ENCODE measurements at places on chromosomes 1 and 21.
A peak's percentile ranks its signal among the peaks of the same experiment; 100 is the strongest.

DNA sequence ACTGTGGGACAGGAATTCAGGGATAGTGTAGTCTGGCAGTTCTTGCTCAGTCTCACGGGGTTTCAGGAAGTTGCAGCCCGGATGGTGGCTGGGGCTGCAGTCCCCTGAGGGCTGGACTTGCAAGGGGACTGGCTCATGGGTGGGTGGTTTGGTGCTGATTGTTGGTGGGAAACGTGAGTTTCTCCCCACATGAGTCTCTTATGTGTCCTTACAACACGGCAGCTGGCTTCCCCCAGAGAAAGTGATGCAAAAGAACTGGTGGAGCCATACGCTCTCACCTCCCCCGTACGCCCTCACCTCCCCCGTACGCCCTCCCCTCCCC, 64.9 kb downstream of the EVA1C start:
- no peak for DNase-seq

DNA sequence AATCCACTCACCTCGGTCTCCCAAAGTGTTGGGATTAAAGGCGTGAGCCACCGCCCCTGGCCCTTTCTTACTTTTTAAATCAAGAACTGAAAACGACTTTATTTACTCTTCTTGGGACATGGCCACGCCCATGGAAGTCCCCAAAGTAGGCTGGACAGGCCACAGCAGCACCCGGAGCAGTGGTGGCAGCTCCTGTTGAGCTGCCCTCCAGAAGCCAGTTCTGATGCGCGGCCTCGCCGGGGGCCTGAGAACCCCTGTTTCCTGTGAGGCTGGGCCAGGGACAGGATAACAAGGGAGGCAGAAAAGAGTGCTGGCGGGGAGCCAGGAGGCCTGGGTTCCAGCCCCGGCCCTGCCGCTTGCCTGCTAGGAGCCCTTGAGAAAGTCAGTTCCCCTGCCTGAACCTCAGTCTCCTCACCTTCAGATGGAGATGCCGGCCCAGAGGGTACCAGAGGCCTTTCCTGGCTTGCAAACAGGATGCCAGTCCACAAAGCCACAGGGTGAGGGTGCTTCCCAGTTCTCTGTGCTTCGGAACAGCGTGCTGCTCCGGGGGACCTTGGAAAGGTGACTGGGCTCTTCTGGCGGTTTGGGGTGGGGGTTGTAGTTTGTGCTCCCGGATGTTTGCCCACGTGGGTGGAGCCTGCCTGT, 59.4 kb downstream of the RUNX3 start:
- DNase-seq: no peak

DNA sequence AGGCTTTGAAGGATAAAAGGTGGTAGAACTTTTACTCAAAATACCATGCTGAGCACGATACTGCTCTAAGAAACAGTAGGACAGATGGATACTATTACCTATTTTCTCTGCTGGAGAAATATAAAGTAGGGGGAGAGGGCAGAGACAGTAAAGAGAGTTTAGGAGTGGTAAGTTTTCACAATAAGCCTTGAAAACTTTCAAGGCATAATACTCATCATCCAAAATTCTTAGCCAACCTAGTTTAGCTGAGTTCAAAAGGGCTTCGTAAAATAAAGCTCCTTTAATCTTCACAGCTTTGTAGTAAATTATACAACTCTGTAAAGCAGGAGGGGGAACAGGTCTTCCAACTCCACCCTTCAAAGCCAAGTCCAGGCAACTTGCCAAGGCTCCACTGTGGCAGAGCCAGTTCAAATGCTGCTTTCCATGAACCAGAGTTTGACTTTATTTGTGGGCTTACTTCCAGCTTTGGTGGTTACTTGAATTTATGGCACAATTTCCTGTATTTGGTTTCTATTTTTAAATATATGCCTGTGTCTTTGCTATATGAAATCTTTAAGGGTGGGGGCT, 15.5 kb downstream of the TEX38 start:
- peak; percentile 63 for DNase-seq

GRCh38 chr1:211603191-211603701, 24.3 kb upstream of the SLC30A1 start:
- DNase-seq: no peak

GRCh38 chr1:198416296-198416695, 124.2 kb downstream of the ATP6V1G3 start:
- DNase-seq: peak; percentile 25

- no peak for DNase-seq
These were observed 11.7 kb upstream of the FUCA1 start for GRCh38 chr1:23879809-23880208.

- peak; percentile 47 for DNase-seq
These were observed 29.0 kb upstream of the SLC19A2 start for GRCh38 chr1:169514566-169515270.
